ENCODE measurements at places on chromosomes 3 and 15. TPM values are rescaled to one million over a fixed set of nuclear protein-coding genes. Genes with fewer than 3 reads are reported as not detected.

MAP2K5 gene
- 14.9 TPM for total RNA-seq

LEKR1 gene
- total RNA-seq = 1.2 TPM

ESYT3 gene
- 0.19 TPM for total RNA-seq

GOLGA8S gene
- total RNA-seq = 0.26 TPM

PIGBOS1 gene
- 10.1 TPM for total RNA-seq

TEX55 gene
- total RNA-seq = not detected

FEZF2 gene
- not detected for total RNA-seq

CA12 gene
- total RNA-seq = 3.1 TPM

SNRPA1 gene
- total RNA-seq = 40.8 TPM

EPHB3 gene
- 1.6 TPM for total RNA-seq
